Renal cortex interstitium (tissue), 15 donors: ENCODE measurements at places on chromosomes 5 and 9. TPM values are rescaled to one million over a fixed set of nuclear protein-coding genes. Genes with fewer than 3 reads are reported as not detected.

- DNase-seq = no peak
These were observed 343 bp downstream of the LMX1B start for GRCh38 chr9:126614088-126614454.

GRCh38 chr5:73751254-73751914, 125.4 kb downstream of the ARHGEF28 start:
- DNase-seq = no peak

GRCh38 chr5:52468976-52469375, 318.7 kb upstream of the ITGA1 start:
- DNase-seq = no peak

DNA sequence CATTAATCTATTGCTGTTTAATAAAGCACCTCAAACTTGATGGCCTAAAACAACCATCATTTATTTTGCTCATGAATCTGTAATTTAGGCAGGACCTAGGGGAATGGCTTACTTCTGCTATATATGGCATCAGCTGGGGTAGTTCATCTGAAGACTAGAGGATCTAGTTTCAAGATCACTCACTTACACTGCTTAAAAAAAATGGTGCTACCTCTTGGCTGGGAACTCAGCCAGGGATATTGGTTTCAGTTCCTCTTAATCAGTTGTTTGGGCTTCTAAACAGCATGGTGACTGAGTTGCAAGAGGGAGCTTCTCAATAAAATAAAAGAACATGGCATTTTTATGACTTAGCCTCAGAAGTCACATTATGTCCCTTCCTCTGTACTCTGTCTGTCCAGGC, 142.0 kb downstream of the FAM114A2 start:
- DNase-seq = peak; percentile 44

DNA sequence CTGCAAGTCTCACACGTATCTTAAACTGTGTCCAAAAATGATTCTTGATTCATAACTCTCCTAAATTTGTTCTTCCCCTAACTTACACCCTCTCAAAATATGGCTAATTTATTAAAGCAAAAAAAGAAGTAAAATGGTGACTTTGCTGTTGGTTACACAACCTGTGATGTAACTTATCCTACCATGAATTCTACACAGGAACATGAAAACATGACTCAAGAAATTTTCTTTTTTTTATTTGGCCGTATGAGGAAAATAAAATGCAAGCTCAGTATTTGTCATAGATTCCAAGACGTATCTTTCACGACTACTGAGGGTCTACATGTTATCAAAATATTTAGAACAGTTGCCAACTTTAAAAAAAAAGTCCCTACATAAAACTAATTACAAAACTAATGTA, 9.2 kb downstream of the LIFR start:
- DNase-seq = no peak

GRCh38 chr5:133675376-133676154, 63.2 kb upstream of the FSTL4 start:
- no peak for DNase-seq

GRCh38 chr5:72138943-72139521, 31.8 kb downstream of the MAP1B start:
- DNase-seq = no peak

DNA sequence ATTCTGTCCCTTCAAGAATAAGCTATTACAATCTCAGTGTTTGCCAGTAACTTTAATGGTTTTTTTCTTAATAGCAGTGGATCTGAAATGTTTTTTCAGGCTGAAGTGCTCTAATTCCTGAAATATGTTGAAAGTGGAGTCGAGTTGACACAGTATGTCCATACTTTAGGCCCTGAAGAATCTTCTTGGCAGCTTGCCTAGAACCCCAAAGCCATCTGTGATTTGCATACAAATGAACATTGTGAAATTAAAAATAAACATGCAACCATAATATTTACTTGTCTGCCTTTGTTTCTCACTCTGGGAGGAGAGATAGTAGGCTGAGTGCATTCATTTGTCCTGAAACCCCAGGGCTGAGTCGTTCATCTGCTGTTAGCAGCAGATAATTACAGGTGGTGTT, 152.7 kb downstream of the ADCY2 start:
- no peak for DNase-seq

- no peak for DNase-seq
These were observed 293.0 kb downstream of the ZNF608 start for GRCh38 chr5:124453221-124454051.

GRCh38 chr5:78720227-78720985, 71.8 kb upstream of the LHFPL2 start:
- DNase-seq = no peak

DNA sequence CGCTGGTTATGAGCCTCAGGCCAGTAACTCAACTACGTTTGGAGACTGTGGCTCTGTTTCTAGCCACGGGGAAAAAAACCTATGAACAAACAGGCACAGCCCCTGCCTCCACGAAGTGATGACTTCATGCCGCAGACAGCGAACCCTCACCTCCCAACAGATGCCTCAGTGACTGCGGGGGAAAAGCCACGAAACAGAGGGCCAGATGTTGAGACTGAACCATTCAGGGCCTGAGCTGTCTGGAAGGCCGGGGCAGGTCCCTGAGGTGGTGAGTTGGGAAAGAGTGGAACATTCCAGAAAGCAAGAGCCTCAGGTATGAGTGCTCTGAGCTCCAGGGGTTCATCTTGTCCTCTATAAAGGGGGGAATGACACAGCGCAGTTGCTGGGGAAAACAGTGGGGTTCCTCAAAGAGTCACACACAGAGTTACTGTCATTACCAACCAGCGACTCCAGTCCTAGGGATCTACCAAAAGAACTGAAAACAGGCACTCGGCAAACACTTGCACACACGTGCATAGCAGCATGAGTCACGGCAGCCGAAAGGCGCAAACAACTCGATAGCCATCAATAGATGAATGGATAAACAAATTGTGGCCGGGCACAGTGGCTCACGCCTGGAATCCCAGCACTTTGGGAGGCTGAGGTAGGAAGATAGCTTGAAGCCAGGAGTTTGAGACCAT, 15.3 kb downstream of the PLPP7 start:
- no peak for DNase-seq

GRCh38 chr5:146789712-146790653, 88.6 kb downstream of the PPP2R2B start:
- DNase-seq = no peak

- no peak for DNase-seq
These were observed 72.8 kb downstream of the ADAMTS2 start for GRCh38 chr5:179272326-179273072.

- DNase-seq = no peak
These were observed 13.0 kb upstream of the SARDH start for GRCh38 chr9:133750982-133751649.

DNA sequence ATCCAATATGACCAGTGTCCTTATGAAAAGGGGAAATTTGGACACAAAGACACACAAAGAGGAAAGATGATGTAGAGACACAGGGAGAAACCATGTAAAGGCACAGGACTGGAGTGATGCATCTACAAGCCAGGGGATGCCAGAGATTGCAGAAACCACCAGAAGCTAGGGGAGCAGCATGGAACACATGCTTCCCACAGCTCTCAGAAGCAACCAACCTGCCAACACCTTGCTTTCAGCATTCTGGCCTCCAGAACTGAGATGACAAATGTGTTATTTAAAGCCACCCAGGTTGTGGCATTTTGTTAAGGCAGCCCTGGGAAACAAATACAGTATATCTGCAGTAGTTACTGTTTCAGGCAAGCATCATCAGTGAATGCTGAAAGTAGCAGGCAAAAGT, 23.2 kb downstream of the DAP start:
- DNase-seq = no peak

GRCh38 chr9:16633794-16634193, 236.7 kb downstream of the BNC2 start:
- DNase-seq = no peak

DNA sequence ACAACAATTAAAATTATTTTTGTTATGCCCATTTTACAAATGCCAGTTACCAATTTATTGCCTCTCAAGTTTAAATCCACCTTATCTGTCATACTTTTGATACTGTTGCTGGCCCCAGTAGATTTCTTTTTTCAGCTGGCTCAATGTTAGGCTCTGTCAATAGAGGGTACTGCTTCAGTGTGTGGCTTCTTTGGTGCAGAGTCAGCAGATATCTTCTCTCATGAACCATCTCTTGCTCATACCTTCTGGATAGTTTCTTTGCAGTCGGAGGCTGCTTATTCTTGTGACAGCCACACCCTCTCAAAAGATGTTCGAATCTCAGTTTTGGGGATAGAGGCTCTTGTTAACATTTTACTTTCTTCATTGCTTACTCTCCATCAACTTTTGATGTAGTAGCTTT, 849.9 kb upstream of the SEMA6A start:
- no peak for DNase-seq

- DNase-seq = no peak
These were observed 39.8 kb downstream of the POLK start for GRCh38 chr5:75551471-75551870.

DNA sequence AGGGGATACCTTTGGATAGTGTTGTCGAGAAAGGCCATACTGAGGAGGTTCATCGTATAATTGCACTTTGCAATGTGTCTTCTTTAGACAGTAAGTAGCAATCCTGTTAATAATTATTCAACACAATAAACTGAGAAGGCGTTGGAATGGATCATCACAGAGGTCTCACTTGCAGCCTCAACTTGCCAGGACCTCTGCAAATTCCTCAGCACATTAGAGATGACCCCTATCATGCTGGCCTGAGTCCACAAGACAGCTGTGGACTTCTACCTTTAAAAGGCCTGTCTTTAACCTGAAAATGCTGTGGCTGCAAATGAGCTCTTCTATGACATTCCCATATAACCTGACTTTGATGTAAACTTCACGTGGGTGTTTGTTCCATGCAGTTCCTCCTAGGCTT, 14.1 kb downstream of the SH3TC2 start:
- no peak for DNase-seq

- DNase-seq = no peak
These were observed 19.5 kb downstream of the C5orf52 start for GRCh38 chr5:157690690-157691433.

GRCh38 chr5:5782402-5782801, 359.9 kb downstream of the ICE1 start:
- DNase-seq = no peak

GRCh38 chr5:61910771-61911170, 395.2 kb upstream of the KIF2A start:
- DNase-seq = no peak

DNA sequence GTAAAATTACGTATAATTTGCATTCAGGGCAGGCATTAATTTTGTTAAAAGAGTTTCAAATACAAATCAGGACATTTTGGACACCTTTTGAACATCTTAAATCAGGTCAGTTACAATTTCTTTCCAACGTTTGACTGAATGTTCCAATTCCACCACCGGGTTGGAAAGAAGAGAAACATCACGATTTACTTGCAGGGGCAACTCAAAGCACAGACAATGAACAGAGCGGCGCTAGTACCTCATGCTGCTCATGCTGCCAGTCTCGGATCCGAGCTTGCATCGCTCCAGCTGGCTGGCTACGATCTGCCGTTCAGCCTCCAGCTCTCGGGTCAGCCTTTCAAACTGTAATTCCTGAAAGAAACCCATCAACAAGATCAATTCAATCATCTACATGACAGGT, 339.5 kb downstream of the CTNND2 start:
- DNase-seq = no peak

GRCh38 chr9:27425827-27426510, 98.1 kb upstream of the IFNK start:
- no peak for DNase-seq

DNA sequence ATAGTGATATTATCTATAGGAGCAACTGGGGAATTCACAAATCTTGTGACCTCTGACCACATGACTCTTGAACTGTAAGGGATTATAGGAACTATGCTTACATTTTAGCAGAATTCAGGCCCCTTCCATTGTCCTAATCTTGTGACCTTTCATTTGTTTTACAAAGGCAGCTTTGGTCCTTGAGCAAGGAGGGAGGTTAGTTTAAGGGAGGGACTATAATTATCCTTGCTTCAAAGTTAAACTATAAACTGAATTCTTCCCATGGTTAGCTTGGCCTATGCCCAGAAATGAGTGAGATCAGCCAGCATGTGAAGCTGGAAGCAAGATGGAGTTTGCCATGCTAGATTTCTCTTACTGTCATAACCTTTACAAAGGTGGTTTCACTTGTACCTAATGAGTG, 51.2 kb downstream of the TARS1 start:
- no peak for DNase-seq

- no peak for DNase-seq
These were observed 97.4 kb downstream of the HINT1 start for GRCh38 chr5:131067636-131068035.

GRCh38 chr5:149284501-149284900, 12.8 kb downstream of the AFAP1L1 start:
- DNase-seq = no peak

DNA sequence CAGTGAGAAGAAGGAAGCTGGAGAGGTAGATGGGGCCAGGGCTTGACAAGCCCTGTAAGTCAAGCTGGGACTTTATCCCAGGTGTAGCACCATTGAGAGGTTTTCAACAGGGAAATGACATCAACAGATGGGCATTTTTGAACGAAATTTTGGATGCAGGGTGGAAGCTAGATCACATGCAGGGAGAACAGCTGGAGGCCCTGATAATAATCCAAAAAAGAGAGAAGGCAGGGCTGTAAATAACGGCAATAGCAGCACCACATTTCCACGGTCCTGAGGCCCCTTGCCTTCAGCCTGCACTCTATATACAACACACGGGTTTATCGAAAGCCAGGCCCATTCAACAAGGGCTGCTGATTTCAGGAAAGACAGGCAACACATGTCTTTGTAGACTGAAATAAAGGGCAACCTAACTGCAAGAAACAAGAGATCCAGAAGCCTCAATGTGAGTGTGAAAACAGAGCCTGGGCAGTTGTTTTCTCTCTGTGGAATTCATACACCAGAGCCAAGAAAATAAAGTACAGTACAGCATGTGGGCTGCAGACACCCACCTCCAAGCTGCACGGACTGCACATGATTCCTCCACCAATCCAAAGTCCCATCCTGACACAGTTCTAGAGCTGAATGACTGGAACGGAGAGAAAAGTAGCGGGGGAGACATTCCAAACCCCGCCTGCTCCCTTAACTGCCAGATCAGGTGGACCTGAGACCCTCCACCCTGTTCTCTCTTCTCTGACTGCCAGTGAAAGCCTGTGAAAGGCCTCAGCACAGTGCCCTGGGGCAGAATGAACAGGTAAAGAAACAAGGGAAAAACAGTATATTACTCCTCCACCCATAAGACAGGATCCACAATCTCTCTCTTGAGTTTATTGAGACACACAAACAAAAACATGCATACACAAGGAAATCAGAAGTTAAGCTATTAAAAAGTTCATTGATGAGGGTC, 36.3 kb downstream of the KLHL3 start:
- no peak for DNase-seq

GRCh38 chr5:133245191-133246052, 193.6 kb downstream of the HSPA4 start:
- no peak for DNase-seq

GRCh38 chr9:110047232-110047954, 160.6 kb downstream of the C9orf152 start:
- no peak for DNase-seq

GRCh38 chr9:135265931-135266330, 178.5 kb downstream of the OLFM1 start:
- no peak for DNase-seq

The PCDHB15 gene
- polyA plus RNA-seq = 13.2 TPM

The F2RL2 gene
- polyA plus RNA-seq = 0.89 TPM

The ANKRD55 gene
- polyA plus RNA-seq = 1.2 TPM

The SIT1 gene
- polyA plus RNA-seq = 0.28 TPM

The PPP1R26 gene
- polyA plus RNA-seq = 37.9 TPM

The FAM153A gene
- 1.2 TPM for polyA plus RNA-seq

The NPDC1 gene
- 12.9 TPM for polyA plus RNA-seq

The STPG3 gene
- 4.2 TPM for polyA plus RNA-seq

The ARL14EPL gene
- polyA plus RNA-seq = 0.15 TPM

The ENTREP1 gene
- 2.9 TPM for polyA plus RNA-seq

The C9orf153 gene
- polyA plus RNA-seq = 0.12 TPM

The FAM78A gene
- 4.3 TPM for polyA plus RNA-seq

The TEK gene
- 35.6 TPM for polyA plus RNA-seq

The CDHR2 gene
- polyA plus RNA-seq = 24.4 TPM
